ENCODE measurements at places on chromosomes 1 and 21.

DNA sequence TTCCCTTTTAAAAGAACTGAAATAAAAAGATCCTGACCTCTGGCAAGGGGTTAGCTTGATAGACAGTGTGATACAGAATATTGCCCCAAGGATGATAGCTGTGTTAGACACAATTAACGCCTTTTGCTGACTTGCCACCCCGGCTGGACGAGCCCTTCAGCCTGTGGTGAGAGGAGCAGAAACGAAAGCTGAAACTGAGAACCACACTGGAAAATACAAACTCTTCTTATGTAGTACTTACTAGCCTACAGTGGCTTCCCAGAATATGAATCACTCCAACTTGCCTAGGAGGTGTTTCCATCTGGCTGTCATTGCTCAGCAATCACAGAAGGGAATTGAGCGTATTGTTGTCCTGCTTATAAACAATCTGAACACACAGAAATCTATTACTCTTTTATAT is 22.9 kb downstream of the SAMSN1 start:
- no peak for DNase-seq

DNA sequence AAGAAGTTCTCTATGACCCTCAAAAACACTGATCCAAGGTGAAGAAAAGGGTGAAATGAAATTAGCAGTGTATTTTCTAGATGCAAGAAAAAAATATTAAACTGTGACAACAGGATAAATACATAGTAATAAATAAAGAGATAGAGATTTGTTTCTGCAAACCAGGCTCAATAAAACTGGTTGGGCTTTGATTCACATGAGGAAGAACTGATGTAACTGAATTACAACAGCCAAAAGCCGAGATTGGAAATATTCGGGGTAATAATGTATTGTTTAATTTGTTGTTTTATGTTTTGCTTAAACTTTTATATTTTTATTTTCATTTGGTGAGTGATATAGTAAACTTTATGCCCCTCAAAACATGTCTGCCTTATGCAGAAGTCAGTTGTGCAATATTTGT is 285.0 kb downstream of the BRINP3 start:
- DNase-seq, result no peak

DNA sequence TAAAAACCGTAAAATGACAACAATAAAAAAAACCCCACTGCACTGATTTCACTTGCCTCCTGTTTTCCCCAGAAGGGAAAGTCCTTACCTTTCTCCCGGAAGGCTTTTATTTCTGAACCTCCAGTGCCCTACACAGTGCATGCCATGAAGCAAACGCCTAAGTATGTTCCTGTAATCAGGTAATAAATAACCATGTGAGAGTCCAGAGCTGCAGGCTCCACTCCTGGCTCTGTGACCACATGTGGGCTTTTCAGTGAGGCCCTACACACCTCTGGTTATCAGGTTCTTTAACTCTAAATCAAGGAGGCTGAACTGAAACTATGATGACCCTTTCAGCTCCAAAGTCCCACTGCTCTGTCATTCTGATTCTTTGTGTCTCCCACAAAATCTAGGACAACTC is 20.8 kb upstream of the NR5A2 start:
- DNase-seq, result no peak

DNA sequence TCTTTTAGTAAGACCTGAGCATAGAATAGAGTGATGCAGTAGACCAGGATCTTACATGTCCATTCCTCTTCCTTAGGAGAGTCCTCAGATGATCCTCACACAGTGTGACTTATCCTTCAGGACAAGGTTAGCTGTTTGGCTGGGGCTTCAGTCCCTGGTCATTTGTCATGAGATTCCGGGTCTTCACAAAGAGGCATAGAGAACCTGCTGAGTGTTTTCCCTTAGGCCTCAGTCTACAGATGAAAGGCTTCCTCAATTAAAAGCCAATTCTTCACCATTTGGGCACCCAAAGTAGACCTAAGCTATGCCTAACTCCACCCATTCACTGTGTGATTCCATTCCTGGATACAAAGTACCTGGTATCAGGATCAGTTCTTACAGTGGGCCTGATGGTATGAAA is 329.8 kb upstream of the RUNX1 start:
- DNase-seq, result no peak
